ENCODE measurements at places on chromosomes 2 and 18.

DNA sequence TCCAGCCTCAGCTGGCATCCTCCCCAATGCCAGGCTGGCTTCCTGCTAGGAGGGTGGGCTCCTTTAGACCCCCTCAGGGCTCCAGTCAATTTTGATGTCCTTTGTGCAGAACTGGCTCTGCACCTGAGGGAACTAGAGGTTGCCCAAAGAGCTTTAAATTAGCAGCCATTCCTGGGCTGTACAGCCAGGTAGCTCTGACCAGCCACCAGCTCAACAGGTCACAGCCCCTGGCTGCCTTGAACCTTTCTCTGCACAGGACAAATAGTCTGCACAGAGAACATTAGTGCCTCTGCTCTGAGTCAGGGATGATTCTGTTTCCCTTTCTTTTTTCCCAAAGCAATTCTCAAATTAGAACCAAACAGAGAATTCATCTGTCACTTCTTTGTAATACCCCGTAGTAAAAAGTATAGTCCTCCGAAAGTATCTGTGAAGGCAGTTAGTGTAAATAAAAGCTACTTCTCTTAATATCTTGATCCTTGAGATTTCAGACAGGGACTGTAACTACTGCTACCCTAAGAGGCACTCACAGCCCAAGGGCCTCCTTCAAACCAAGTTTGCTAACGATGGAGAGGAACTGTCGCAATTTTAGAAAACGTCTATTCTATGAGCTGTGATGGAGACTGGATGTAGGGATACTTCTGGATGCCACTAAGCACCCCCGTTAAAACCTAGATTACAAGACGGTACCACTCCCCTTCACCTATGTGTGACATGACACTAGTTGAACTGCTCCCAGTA is 3.0 kb downstream of the TTC32 start:
- no peak for DNase-seq

- DNase-seq = no peak
These were observed 4.5 kb downstream of the SLC14A1 start for GRCh38 chr18:45728336-45729010.

GRCh38 chr18:316393-316792 is 48.5 kb upstream of the THOC1 start:
- no peak for DNase-seq

DNA sequence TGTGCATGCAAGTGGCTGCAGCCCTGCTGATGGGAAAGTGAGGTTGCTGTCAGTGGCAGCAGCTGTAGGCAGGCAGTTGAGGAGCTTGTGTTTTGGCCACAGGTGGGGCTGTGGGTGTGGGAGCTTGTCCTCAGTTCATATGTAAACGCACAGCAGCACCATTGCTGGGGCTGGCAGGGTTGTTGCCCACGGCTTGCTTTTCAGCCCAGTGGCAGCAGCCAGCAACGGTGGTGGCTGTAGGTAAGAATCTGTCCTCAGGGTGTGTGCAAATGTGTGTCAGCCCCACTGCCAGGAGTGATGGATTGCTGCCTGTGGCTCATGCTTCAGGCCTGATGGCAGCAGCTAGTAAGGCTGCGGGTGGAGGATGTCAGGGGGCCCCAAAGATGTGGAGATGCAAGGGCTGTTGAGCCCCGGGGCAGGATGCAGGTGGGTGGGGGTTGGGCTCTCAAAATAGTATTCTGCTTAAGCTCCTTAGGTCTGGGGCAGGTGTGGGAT is 141.3 kb upstream of the THUMPD2 start:
- DNase-seq = no peak

DNA sequence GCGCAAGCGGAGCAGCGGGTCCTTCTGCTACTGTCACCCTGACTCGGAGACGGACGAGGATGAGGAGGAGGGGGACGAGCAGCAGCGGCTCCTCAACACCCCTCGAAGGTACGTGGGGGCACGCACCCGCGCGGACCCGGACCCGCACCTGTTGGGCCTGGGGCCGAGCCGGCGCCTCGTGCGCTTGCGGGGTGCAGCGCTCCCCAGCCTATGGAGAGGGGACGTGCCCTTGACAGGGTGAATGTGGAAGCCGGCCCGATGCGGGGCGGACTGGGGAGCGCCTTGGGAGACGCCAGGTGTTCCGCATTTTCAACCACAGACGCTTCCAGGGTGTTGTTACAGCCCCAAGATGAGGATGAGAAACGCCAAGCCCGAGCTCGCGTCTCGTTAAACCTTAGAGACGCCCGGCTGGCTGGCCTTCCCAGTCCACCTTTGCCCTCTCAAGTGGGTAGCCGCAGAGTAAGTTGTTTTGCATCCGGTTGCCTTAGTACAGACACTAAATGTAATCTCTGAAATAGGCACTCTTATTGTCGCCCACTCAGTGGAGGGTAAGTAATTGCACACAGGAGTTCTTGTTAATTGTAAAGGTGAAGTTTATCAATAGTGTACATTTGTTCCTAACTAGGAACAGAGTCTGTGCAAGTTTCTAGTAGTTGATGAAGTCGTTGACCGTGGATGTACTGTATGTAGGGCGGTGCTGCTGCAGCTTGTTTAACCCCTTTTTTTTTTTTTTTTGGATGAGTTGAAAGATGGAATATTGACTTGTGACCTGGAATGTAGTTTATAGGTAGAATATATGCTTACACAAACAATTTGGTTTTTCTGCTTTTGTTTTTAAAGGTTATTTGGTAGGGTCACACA is 815 bp downstream of the GMCL1 start:
- no peak for DNase-seq

GRCh38 chr2:26184555-26185303 is 11.8 kb downstream of the GAREM2 start:
- DNase-seq = peak; percentile 84

- no peak for DNase-seq
These were observed 9.8 kb upstream of the MREG start for GRCh38 chr2:216023055-216023648.

DNA sequence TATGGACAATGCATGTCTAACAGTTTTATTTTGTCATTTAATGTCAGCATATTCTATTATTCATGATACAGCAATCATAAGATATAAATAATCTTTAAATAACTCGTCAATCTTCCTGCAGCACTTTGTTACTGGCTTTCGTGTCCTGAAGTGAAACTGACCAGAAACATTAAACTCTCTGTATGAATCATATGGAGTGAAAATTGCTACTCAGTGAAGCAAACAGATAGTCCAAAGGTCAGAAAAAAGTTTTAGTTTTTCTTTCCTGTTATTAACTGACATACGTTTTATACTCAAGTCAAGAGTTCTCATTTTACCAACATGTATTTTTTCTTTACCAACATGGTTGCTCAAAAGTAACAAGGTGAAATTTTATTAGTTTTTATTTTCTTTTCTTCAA is 106.8 kb upstream of the GALNT5 start:
- DNase-seq = no peak

GRCh38 chr2:174397773-174398172 is 2.2 kb downstream of the SCRN3 start:
- no peak for DNase-seq

Data from activated CD4-positive, CD25-positive, alpha-beta regulatory T cell (primary cell).